ENCODE measurements at places on chromosomes 13 and 19.

- no peak for DNase-seq
Observed at GRCh38 chr19:54062643-54063042, 1.1 kb downstream of the VSTM1 start.

DNA sequence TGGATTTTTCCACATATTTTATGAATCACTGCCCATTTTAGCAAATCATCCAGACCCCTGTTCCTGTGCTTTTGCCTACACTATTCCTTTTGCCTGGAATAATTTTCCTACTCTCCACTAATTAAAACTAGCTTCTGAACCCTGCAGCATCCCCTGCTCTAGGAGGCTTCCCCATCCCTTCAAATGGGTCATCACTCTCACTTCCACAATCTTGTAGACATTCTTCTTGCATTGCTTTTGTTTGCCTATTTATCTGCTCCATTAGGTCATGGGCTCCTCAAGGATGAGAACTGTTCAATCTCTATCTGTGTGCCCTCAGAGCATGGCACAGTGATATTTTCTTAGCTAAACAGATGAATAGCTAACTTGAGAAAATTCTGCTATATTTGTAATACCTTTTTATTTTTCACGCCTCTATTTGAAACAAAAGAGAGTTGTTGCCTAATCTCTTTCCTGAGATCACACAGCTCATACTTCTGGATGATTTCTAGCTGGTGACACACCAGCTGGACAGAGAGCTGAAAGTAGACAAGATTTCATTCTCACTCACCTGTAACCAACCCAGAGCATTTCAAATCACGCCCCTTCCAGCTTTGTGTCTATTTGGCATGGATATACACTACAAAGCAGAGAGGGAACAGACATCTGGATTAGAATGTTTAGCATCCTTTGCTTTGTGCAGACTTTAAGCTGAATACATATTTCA is 466.0 kb downstream of the FOXO1 start:
- DNase-seq: no peak

- no peak for DNase-seq
Observed at GRCh38 chr13:109569958-109570711, 216.2 kb downstream of the IRS2 start.

DNA sequence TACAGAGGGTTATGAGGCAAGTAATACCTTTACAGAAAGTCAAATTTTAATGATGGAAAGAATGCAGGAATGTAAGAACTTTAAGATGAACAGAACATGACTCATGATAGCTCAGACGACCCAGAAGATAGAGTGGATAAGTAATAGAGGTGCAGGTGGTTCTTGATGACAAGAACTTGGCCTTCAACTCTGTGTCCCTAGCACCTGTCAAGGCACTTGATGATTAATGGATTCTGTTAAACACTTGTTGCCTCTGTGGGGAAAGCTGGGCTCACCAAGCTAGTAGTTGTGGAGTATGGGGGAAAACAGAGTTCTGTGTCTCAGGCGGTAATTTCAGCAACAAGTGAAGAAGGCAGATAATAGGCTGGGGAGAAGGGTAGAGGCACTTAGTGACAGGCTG is 306.2 kb downstream of the ATP8A2 start:
- DNase-seq: no peak

DNA sequence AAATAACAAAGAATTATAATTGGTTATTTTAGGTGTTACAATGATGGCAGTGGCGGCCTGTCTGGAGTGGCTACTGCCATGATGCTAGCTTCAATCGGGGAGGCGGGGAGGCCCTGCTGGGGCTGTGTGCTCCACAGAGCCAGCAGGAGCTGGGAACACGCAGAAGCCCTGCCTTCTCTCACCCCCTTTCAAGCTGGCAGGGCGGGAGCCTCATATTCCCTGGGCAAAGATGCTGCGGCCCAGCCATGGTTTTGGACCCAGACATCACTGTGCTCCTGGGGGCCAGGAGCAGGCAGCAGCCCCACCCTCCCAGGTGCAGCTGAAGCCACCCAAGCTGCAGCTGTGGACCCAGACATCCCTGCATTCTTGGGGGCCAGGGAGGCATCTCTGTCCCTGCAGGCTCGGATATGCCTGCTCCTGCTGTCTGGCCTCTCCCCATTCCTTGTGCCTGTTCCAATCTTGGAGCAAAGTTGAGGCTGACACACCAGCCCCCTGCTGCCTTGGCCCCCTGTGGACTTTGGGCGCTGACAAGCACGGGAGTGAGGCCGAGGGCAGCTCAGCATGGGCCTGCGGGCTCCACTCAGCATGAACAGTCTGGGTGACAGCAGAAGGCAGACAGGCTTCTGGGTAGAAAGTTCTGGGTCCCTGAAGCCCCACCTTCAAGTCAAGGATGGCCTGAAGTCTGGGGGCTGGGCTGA is 263.1 kb upstream of the HTR2A start:
- DNase-seq: no peak

DNA sequence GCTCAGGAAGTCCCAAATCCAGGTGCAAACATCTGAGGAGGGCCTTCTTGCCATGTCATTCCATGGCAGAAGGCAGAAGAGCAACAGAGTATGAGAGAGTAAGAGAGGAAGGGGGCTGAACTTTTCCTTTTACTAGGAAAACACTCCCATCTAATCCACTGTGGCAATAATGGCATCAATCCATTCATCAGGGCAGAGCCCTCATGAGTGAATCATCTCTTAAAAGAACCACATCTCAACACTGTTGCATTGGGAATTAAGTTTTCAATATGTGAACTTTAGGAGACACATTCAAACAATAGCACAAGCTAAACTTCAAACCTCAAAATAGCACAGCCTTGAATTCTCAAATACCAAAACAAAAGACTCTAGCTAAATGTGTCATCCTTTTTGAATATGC is 264.5 kb downstream of the KCTD12 start:
- DNase-seq: no peak

GRCh38 chr13:97246596-97247158 is 24.5 kb downstream of the MBNL2 start:
- DNase-seq: no peak

DNA sequence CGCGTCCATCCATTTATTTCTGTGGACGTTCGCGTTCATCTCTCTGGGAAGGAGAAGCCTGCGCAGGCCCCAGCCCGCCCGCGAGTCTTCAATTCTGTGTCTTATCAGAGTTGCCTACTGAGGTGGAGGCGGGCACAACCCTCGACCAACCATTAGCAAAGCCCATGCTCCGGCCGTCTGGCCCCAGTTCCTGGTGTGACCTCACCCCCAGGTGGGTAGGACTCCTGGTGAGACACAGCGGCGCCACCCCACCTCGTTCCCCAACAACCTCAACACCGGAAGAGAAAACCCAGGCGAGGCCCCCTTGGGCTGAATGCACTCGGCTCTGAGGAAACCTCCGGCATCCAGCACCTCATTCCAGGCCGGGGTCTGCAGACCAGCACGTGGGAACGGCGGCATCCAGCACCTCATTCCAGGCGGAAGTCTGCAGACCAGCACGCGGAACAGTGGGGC is 14.7 kb downstream of the ZNF787 start:
- DNase-seq: no peak

GRCh38 chr13:49643035-49643646 is 14.8 kb downstream of the ARL11 start:
- no peak for DNase-seq

DNA sequence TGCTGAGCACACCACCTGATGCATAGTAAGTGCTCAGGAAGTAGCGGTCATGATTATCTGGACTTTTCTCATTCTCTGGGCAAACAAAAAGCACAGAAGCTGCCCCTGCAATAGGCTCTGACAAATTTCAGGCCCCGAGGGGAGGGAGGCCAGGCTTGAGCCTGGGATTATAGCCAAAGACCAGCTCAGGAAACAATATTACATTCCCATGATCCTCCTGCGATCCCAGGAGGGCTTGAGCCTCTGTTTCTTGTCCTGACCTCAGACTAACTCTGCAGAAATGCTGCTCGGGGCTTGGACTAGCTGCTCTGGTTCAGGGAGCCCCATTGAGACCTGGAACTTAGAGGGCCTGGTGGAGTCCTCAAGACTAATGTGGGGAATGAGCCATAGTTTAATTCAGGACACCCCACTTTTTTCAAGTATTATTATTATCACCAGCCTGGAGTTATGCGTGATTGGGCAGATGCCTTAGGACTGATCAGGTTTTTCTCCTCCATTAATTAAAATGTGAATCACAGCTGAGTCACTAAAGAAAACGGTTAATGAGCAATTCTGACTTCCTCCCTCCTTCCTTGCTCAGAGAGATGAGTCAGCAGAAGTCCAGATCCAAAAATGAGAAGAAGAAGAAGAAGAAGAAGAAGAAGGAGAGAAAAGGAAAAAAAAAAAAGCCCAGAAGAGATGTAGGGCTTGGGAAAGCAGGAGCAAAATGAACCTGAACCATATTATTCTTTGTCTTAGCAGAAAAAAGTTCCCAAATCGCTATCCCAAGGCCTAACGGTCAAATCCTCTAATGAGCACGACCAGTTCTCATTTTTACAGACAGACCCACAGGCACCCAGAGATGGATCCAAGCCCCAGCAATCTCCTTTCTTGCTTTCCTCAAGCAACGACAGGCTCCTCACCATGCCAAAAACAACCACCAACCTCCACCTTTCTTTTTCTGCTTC is 107.2 kb downstream of the CACNA1A start:
- peak; percentile 35 for DNase-seq
